ENCODE measurements at places on chromosomes 16 and 17.

- no peak for DNase-seq
These were observed 174.0 kb downstream of the KATNIP start for GRCh38 chr16:27723711-27724481.

DNA sequence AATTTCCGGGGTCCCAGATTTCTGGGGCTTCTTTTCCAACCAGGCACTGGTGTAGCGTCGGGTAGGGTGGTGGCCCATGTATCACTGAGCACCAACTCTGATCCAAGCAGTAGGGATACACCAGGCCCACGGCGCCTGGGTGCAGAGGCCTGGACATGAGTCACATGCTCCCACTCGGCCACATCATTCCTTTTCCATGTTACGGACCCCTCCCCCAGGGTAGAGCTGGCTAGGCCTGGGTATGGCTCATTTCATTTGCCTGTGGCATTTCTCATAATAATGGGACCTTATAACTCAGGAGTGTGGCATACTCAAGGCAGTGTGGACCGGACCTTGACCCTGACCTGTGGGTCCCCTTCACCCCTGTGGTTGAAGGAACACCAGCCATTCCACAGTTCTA is 18.0 kb upstream of the NDRG4 start:
- no peak for DNase-seq

GRCh38 chr16:88901718-88902337 is 35.4 kb upstream of the PABPN1L start:
- no peak for DNase-seq

GRCh38 chr16:23676924-23677480 is 1.7 kb upstream of the PLK1 start:
- DNase-seq, result no peak

- DNase-seq, result no peak
These were observed 20.4 kb downstream of the CEP131 start for GRCh38 chr17:81202318-81202717.

DNA sequence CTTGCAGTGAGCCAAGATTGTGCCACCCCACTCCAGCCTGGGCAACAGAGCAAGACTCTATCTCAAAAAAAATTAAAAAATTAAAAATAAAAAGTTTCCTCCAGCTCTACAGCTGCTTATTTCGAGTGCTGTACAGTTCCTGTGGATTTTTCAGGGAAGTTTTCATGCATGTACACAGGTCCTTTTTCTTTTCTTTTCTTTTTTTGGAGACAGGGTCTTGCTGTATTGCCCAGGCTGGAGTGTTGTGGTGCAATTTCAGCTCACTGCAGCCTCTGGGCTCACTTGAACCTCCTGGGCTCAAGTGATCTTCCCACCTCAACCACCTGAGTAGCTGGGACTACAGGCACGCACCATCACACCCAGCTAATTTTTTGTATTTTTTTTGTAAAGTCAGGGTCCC is 15.9 kb downstream of the EEF2K start:
- no peak for DNase-seq

DNA sequence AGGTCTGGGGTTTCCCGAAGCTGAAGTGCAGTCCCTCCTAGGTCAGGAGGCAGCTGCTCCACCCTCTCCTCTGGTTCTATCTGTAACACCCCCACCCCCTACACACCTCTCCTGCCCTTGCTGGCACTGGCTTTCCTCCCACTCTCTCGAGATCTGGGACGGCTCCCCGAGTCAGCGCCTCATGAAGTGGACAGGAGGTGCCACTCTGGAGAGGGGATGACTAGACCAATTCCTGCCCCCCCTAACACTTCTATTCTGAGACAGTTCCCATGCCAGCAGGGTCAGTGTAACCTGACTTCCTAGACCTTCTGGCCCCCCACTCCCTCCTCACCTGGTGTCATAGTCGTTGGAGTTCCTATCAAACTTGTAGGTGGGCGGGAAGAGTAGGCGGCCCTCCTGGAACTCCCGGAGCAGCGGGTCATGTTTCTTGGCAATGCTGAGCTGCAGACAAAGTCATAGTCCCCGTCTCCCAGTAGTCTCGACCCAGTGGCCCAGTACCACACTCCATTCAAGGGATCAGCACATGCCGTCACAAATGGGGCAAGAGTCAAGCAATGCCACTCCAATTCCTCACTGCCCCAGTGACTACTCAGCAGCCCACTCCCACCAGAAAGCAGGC is 9.7 kb downstream of the INPP5K start:
- no peak for DNase-seq

- DNase-seq, result no peak
These were observed at the start of gene CCL22 for GRCh38 chr16:57358527-57359095. TSS of gene CCL22 (plus strand) at chr16:57358783. CDS start at chr16:57358817, 34 bp downstream.

DNA sequence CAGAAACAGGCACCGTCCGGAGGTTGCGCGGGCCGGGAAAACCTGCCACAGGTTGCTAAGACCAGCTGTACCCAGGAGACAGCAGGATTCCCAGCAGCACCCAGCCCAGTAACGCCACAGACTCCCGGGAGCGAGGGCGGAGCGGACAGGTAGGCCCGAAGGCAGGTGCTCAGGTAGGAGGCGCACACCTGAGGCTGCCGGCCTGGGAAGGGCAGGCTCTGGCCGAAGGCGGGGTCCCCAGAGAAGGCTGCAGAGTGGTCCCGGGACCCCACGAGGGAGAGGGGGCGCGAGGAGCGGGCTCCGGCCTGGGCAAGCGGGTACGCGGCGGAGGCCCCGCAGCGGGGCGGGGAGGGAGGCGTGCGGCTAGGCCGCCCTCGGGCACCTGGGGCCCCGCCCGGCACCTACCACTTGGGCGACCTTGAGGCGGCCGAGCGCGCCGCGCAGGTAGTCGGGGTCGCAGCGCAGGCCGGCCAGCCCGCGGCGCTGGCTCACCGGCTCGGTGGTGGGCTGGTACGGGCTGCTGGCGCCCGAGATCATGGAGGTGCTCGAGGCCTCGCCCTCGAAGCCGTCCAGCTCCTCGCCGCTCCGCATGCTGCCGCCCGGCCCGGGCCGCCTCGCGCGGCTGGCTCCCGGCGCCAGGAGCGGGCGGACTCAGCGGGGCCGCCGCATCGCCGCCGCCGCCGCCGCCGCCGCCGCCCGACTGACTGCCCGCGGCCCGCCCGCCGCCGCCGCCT is 441 bp downstream of the CMTM4 start:
- DNase-seq, result peak; percentile 3
